ENCODE measurements at places on chromosomes 12 and 14.

DNA sequence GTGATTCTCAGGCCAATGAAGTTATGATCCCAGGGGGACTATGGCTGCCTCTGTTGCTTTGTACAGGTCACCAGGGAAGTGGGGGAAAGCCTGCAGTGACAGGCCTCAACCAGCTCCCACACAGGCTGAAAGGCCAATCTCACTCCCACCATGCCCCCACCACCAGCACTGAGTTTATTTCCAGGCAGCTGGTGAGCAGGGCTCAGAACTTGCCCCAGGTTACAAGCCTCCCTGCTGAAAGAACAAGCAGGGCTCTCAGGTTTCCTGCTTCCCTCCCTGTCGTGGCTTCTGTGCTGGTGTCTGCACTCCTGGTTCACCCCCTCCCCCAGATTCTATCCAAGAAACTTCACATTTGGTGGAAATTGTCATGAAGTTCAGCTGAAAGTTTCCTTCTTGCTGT, 260.3 kb downstream of the CCDC59 start:
- DNase-seq, result no peak

GRCh38 chr12:104496336-104496735, 39.6 kb downstream of the CHST11 start:
- DNase-seq, result no peak

DNA sequence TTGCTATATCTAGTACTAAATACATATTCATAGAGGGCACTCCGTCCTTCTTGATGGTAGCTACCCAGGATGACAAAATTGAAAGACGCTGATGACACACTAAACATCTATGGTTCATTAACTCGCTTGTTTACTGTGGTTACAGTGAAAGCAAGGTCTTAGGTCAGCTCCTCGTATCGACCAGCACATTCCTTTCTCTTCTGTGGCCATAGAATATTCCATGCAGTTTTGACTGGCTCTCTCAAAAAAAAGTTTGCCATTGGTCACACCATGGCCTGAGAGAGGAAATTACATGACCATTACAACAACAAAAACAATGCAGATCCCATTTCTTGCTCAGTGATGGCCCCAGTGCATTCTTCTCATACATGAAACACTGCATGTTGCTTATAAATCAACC, 411.4 kb upstream of the SOX5 start:
- no peak for DNase-seq

GRCh38 chr12:130498589-130499385, 161.1 kb downstream of the PIWIL1 start:
- no peak for DNase-seq

- no peak for DNase-seq
These were observed 2.9 kb downstream of the CLECL1 start for GRCh38 chr12:9730011-9730410.

DNA sequence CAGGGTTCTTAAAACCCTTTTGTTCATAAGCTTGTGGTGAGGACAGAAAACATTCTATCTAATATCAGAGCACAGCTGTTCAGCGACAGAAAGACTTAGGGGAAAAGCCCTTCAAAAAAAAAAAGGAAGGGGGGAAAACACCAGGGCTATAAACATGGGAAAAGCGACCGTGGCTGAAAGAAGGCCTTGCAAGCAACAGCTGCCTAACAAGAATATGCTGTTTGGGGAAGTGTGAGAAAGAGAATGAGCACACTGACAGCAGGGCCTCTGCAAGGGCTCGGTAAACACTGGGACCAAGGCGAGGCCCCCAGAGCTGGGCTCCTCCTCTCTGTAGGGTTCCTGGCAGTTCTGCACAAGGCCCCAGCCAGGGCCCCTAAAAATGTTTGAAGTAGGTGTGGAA, 27.4 kb upstream of the CCND2 start:
- no peak for DNase-seq

GRCh38 chr12:113093409-113094101, 37.0 kb downstream of the DTX1 start:
- no peak for DNase-seq

- DNase-seq, result no peak
These were observed 716.4 kb downstream of the FSCB start for GRCh38 chr14:43790681-43791080.

GRCh38 chr12:51834411-51834810, 14.1 kb downstream of the FIGNL2 start:
- DNase-seq, result no peak

DNA sequence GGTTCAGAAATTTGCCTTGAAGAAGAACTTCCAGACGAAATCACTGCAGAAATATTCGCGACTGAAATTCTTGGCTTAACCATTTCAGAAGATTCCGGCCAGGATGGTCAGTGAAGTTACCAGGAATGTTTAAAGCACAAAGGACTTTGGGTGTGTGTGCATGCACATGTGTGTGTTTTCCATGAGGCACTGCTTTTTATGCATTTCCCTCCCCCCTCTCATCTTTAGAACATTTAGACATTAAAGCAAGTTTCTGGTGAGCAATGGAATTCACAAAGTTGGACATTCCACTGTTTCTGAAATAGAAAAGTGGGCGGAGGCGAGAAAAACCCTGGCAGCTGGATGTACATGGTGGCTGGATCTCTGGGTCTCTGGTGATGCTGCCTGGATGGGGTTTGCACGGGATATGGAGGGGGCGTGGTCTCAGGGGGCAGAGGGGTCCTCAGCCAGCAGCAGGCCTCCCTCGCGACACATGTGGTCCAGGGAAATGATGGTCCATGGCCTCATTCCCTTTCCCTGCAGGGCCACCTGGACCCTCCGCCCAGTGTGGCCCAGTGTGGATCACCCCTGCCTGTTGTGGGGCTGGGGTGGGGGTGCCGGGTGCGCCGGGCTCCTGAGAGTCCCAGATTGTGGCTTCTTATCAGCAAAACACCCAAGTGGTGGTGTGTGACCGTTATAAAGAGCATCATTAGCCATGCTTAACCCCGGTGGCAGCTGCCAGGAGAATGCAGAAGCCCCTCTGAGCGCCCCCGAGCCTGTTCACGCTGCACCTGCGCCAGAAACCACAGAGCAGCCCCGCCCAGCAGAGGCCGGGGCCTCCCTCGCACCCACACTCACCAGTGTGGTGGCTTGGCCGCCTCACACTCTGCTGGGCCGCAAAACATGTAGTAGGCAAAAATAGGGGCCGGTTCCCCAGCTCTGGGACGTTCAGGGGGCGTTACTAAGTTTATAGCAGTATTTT, 17.8 kb upstream of the BCL7A start:
- DNase-seq, result peak; percentile 93

GRCh38 chr14:68336165-68336564, 456.7 kb downstream of the ZFP36L1 start:
- no peak for DNase-seq

DNA sequence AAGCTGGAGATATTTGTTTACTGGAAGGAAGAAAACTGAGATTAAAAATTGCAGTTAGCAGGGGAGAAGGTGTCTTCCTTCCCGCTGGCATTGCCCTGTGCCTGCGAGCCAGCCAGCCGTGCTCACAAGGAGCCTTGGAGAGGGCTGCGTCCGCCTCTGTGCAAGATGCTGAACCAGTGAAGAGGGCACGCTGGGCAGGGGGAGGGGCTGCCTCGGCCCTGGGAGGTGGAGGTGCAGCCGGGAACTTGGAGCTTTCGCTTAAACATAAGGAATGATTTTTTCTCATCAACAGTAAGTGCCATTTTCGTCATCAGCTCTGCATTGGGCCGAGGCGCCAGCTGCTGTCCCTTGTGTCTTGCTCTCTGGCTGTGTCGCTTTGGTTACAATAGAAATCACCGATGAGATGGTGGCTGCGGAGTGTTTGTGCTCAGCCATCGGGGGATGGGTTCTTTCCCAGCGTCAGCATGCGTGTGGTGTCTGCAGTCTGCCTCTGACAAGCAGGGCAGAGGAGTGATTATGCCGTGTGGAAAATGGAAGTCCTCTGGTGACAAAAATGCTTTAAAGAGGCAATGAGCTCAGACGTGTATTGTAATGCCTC, 97.3 kb downstream of the ESR2 start:
- no peak for DNase-seq

- DNase-seq, result no peak
These were observed 212.2 kb downstream of the KIF26A start for GRCh38 chr14:104350463-104351185.

GRCh38 chr14:73217411-73217810, 19.9 kb upstream of the PAPLN start:
- no peak for DNase-seq

DNA sequence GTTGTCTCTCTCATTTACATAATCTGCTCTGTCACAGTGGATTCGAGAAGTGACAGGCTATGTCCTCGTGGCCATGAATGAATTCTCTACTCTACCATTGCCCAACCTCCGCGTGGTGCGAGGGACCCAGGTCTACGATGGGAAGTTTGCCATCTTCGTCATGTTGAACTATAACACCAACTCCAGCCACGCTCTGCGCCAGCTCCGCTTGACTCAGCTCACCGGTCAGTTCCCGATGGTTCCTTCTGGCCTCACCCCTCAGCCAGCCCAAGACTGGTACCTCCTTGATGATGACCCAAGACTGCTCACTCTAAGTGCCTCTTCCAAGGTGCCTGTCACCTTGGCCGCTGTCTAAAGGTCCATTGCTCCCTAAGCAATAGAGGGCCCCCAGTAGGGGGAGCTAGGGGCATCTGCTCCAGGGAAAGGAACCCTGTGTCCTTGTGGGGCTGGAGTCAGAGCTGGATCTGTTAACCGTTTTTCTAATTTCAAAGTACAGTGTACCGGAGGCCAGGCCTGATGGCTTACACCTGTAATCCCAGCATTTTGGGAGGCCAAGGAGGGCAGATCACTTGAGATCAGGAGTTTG, 5.1 kb downstream of the ERBB3 start:
- no peak for DNase-seq

- no peak for DNase-seq
These were observed 117.9 kb downstream of the SLC15A5 start for GRCh38 chr12:16159571-16159970.

DNA sequence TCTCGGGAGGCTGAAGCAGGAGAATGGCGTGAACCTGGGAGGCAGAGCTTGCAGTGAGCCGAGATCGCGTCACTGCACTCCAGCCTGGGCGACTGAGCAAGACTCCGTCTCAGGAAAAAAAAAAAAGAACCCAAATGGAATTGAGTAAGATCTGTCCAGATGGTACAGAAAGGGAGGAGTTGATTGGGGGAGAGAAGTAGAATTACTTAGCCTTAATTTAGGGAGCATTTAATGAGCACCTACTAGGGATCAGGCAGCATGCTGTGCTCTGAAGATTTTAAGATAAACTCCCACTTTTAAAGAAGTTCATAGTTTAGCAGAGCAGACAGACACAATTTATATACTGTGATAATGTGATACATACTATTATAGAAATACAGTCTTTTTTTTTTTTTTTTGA, 4.5 kb downstream of the RAB5B start:
- no peak for DNase-seq

GRCh38 chr14:93937519-93937918, 10.4 kb downstream of the FAM181A start:
- no peak for DNase-seq

DNA sequence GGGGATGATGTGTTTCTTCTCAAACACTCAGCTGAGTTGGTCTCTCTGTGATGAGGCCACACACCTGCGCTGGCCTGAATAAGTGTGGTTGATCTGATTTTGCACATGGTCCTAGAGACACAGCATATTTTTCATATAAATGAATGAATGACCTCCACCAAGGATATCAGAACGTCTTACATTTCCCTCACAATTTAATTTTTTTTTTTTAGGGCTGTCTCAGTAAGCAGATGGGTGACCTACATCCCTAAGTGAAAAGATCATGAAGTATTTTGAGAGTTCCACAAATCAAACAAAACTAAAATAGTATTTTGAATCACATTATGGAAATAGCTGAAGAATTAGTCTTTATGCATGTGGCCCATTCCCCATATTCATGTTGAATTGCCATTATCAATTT, 333.7 kb upstream of the TMTC1 start:
- DNase-seq, result no peak

DNA sequence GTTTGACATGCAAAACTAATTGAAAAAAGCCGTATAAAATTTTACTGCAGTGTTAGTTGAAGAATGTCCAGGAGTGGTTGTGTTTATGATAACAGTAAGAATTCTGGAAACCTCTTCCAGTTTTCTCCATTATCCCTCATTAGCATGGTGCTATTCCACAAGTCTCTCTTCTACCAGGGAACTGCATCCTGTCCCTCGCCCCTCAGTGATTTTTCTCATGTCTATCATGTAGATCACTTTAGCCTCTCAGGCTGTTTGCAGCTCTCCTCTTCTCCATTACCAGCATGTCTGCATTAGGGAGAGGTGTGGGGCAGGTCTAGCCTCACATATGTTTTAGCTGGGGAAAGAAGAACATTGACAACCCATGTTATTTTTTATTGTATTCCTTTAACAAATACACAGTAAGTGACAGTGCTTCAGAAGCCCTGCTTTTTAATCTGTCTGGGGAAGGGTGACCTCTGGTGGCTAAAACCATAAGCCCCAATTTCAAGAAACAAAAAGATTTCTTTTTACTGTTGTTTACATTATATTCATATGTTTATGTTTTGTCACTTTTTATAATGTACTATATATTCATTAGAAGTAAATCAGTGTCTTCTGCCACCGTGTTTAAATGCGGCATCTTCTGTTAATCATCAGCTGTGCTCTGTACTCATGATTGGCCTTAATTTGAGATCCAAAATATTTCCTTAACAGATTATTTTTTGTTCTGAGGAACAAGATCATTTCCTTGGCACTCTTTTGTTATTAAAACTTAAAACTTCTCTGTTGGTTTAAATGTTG, 70.7 kb downstream of the RASSF8 start:
- DNase-seq, result peak; percentile 31

DNA sequence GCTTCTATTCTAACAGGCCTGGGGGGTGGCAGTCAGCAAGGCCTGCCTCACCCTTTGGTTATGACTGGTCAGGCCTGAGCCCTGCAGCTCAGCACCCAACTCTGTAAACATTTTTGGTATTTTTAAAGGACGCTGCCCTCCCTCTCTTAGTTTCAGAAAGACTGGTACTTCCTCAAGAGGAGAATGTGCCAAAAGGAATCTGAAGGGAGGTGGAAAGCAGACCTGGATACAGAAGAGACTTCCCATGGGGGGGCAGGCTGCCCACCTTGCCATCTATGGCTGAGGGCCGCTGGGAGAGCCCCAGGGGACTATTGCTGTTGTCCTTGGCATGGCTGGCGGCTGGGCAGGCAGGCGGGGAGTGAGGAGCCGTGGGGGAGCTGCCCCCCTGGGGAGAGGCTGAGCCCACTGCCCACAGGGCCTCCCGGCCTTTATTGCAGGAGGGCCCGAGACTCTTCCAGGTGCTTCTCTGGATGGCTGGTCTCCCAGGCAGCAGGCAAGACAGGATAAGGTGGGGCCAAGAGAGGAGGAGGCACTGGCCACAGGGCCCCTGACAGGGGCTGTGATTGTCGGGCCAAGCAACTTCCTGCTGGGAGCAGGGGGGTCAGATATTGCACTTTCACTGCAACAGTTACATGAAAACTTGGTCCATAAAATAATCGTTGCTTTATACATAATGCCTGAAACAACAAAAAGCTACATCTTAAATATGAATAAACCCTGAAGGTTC, 3.5 kb downstream of the ARL6IP4 start:
- DNase-seq, result no peak
